ENCODE measurements at places on chromosomes 6 and 20. TPM values are rescaled to one million over a fixed set of nuclear protein-coding genes. Genes with fewer than 3 reads are reported as not detected.

DNA sequence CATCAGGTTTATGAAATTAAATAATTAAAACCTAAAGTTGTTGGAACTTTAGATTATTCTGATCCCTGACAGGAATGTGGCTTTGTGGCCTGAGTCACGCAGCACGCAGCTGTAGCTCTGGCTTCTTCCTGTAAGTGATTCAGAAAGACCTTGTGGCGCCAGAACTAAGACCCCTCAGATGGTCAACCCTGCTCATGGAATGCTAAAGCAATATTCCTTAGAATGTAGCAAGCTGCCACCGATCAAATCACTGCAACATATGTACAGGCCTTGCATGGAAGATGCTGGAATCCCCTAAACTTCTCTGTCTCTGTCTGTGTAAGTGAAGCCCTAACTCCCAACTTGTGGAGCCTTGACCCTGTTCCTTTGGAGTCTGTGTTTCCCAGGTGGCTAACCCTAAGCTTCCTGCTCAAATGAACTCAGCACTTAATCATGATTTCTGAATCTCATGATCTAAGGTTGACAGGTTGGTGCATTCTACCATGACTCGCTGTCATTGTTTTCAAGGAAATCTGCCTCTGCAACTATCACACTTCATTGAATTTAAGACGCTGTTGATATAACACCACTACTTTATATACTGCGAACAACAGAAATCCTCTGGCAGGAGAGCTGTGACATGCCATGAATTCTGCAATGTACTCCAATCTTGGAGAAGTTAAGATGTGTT is 111.2 kb upstream of the CST7 start:
- no peak for DNase-seq

The ZNF311 gene
- total RNA-seq, result 0.30 TPM

The PARD6B gene
- 7.1 TPM for total RNA-seq

- DNase-seq, result no peak
Measured at GRCh38 chr6:132490024-132490423, 22.9 kb downstream of the STX7 start.

- no peak for DNase-seq
Measured at GRCh38 chr6:138622967-138623366, 123.7 kb upstream of the NHSL1 start.

- no peak for DNase-seq
Measured at GRCh38 chr20:19864130-19864529, 106.1 kb downstream of the RIN2 start.
